ENCODE measurements at places on chromosomes 1 and 21. TPM values are rescaled to one million over a fixed set of nuclear protein-coding genes. Genes with fewer than 3 reads are reported as not detected.

DNA sequence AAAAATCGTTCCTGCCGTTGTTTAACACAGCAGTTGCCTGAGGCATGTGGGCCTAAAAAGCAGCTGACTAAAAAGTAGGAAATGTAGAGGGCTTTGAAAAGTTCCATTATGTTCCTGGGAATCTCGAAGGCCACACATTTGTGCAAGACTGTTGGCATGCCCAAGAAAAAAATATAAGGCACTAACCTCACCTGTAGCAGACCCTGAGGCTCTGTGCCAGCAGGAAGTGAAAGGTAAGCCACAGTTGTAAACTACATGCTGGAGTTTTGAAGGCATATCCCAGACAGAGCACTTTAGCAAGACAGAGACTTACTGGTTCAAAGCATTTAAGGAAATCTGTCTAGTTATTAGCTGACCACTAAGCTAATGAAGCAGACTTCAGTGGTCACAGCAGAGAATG is 52.7 kb downstream of the TRMT1L start:
- no peak for DNase-seq
- no peaks in the 10 kb centered on the region for H3K4me1 ChIP-seq
- no peaks in the 10 kb centered on the region for H3K27me3 ChIP-seq
- peaks cover 32% of the 10 kb centered on the region for H3K36me3 ChIP-seq
- no peak overlapping the region for H3K4me3 ChIP-seq
- H3K27ac ChIP-seq: no peak overlapping the region

GRCh38 chr1:25735956-25736529 is 64.0 kb upstream of the SELENON start:
- H3K36me3 ChIP-seq: peaks cover 11% of the 10 kb centered on the region
- H3K4me1 ChIP-seq: peaks cover 14% of the 10 kb centered on the region

GRCh38 chr1:183792300-183792699 is 12.6 kb upstream of the RGL1 start:
- no peaks in the 10 kb centered on the region for H3K4me1 ChIP-seq
- no peak overlapping the region for H3K4me3 ChIP-seq
- no peaks in the 10 kb centered on the region for H3K36me3 ChIP-seq
- H3K27me3 ChIP-seq: peaks cover 4% of the 10 kb centered on the region
- no peak overlapping the region for H3K27ac ChIP-seq

DNA sequence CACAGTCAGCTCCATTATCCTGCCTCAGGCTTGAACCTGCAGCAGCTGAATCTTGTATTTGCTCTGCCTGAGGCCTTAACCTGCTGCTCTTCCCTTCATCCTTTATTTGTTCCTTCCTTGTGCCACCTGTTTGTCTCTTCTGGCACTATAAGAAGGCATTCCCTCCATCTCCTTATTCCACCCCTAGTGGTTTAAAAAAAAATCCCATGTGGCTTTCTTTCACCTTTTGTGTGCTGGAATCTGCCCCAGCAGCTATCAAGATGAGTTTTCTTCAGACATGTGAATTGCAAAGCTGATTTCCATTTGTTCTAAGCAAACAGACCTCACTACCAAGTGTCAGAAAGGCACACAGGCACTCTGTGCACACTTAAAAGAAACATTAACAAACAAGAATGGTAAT is 294.6 kb downstream of the TTLL7 start:
- DNase-seq: no peak
- H3K27ac ChIP-seq: no peak overlapping the region
- no peak overlapping the region for H3K4me3 ChIP-seq
- no peaks in the 10 kb centered on the region for H3K36me3 ChIP-seq
- H3K27me3 ChIP-seq: no peaks in the 10 kb centered on the region
- H3K4me1 ChIP-seq: peaks cover 15% of the 10 kb centered on the region

- H3K4me3 ChIP-seq: peak overlapping the region; percentile 100
- peaks cover 44% of the 10 kb centered on the region for H3K4me1 ChIP-seq
- peak overlapping the region; percentile 98 for H3K27ac ChIP-seq
- no peak for DNase-seq
Observed at GRCh38 chr1:75725266-75725665, 757 bp downstream of the ACADM start.

- H3K4me3 ChIP-seq: no peak overlapping the region
- H3K36me3 ChIP-seq: no peaks in the 10 kb centered on the region
- no peaks in the 10 kb centered on the region for H3K4me1 ChIP-seq
Observed at GRCh38 chr21:25859235-25859929, 124.6 kb downstream of the GABPA start.

Gene ENAH
- total RNA-seq: not detected

Gene GBP6
- total RNA-seq: 0.31 TPM

Gene AADACL4
- not detected for total RNA-seq

Gene PLA2G2A
- total RNA-seq: not detected

All from activated CD4-positive, alpha-beta T cell treated with anti-CD3 and anti-CD28 coated beads, Interleukin-2, amount 10 ng/mL, durations not matched to agents 7 days and 5 days (primary cell).